GM23248 (cell line): ENCODE measurements at places on chromosomes 13 and 19.

DNA sequence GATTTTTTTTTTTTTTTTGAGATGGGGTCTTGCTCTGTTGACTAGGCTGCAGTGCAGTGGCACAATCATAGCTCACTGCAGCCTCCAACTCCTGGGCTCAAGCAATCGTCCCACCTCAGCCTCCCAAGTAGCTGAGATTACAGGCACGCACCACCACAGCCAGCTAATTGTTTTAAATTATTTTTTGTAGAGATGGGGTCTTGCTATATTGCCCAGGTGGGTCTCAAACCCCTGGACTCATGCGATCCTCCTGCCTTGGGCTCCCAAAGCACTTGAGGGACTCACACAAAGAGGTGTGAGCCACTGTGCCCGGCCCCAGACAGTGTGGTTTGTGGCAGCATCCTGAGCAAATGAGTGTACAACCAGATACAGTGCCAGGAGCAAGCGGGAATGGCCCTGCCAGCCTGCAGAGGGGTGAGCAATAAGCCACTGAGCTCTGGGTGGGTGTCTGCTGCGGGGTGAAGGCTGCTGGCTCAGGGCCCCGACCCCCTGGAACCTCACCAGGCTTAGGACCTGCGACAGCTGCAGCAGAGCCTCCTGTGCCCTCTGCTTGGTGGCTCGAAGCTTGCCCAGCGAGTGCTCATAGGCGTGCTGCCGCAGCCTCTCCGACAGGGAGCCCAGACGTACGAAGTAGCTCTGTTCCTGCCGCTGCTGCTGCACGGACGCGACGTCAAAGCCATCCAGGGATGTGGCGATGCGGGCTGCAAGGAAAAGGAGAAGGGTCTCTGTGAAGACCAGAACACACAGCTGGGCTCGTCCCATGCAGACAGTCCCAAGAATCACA is 15.9 kb upstream of the TICAM1 start:
- peak; percentile 53 for DNase-seq
- peaks cover 21% of the 10 kb centered on the region for H3K4me1 ChIP-seq
- H3K27ac ChIP-seq = peak overlapping the region; percentile 92
- H3K27me3 ChIP-seq = no peaks in the 10 kb centered on the region
- H3K36me3 ChIP-seq = peaks cover 57% of the 10 kb centered on the region

DNA sequence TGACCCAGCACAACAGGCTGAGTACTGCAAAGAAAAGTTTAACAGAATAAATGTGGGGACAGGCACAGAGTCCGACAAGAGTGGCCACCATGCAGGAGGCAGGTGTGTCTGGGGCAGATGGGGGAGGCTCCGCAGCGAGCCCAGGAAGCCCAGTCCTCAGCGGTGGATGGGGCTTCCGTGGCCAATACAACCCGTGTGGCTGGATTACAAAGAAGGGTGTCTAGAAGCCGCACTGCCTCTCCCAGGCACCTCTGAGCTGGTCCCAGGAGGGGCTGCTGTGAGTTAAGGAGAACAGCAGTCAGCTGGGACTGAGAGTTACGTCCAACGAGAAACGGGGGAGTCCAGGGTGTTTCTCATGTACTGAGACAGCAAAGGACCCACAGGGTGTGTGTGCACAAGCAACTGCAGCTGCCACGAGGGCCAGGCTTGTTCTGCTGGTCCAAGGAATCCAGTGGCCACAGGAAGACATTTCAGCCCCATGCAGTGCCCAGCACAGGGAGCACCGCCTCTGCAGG is 70.2 kb downstream of the SPACA7 start:
- no peaks in the 10 kb centered on the region for H3K4me1 ChIP-seq
- H3K27me3 ChIP-seq = peaks cover 24% of the 10 kb centered on the region
- H3K27ac ChIP-seq = no peak overlapping the region
- DNase-seq = no peak

- H3K4me1 ChIP-seq = no peaks in the 10 kb centered on the region
- DNase-seq = no peak
- no peak overlapping the region for H3K27ac ChIP-seq
- no peaks in the 10 kb centered on the region for H3K36me3 ChIP-seq
- no peaks in the 10 kb centered on the region for H3K27me3 ChIP-seq
- H3K4me3 ChIP-seq = no peak overlapping the region
These were observed 800.5 kb upstream of the KLHL1 start for GRCh38 chr13:70908795-70909194.

DNA sequence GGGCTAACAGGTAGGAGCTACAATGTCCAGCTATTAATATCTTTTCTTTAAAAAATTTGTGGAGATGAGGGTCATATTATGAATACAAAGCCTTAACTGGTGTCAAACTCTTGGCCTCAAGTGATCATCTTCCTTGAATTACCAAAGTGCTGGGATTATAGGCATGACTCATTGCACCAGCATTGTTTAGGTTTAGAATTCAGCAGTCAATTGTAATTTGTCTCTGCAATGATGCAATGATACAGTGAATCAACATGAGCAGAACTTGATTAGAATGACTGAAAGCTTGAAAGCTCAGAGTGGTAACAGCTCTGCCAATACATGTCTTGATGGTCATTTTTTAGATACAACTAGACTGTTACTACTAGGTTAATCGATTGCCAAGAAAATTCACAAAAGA is 752.8 kb upstream of the MIR17HG start:
- no peak overlapping the region for H3K27ac ChIP-seq
- peak; percentile 52 for DNase-seq
- no peak overlapping the region for H3K4me3 ChIP-seq

DNA sequence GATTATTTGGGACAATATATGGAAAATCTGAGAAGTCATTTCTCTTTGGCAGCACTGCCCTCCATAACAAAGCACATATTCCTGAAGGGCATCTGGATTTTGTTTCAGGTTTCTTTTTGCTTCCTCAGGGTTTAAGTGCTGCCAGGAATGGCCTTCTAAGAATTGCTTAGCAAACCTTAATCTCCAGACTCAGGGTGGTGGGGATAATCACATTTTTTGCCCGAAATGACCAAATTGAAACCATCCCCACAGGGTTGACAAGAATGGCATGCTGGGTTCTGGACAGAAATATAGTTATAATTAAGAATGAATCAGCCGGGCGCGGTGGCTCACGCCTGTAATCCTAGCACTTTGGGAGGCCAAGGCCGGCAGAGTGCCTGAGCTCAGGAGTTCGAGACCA is 6.4 kb upstream of the CDADC1 start:
- no peaks in the 10 kb centered on the region for H3K36me3 ChIP-seq
- H3K4me3 ChIP-seq = no peak overlapping the region

DNA sequence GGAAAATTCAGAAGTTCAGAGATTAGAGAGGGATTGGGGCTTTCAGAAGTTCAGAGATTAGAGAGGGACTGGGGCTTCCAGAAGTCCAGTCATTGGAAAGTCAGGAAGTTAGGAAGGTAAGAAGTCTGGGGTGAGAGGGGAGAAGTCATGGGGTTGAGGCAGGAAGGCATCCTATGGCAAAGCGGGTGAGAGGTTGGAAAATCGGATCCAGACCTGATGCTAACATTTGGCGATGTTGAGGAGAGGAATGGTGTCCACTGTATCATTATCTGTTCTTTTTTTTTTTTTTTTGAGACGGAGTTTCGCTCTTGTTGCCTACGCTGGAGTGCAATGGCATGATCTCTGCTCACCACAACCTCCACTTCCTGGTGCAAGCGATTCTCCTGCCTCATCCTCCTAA is 11.1 kb downstream of the SYT3 start:
- H3K36me3 ChIP-seq = no peaks in the 10 kb centered on the region
- DNase-seq = no peak
- H3K27me3 ChIP-seq = no peaks in the 10 kb centered on the region; the same call in 1 of the 2 replicates
- no peaks in the 10 kb centered on the region for H3K4me1 ChIP-seq

- DNase-seq = no peak
- H3K4me3 ChIP-seq = no peak overlapping the region
- no peak overlapping the region for H3K27ac ChIP-seq
- H3K36me3 ChIP-seq = no peaks in the 10 kb centered on the region
These were observed 789.9 kb upstream of the MIR17HG start for GRCh38 chr13:90557626-90558025.

DNA sequence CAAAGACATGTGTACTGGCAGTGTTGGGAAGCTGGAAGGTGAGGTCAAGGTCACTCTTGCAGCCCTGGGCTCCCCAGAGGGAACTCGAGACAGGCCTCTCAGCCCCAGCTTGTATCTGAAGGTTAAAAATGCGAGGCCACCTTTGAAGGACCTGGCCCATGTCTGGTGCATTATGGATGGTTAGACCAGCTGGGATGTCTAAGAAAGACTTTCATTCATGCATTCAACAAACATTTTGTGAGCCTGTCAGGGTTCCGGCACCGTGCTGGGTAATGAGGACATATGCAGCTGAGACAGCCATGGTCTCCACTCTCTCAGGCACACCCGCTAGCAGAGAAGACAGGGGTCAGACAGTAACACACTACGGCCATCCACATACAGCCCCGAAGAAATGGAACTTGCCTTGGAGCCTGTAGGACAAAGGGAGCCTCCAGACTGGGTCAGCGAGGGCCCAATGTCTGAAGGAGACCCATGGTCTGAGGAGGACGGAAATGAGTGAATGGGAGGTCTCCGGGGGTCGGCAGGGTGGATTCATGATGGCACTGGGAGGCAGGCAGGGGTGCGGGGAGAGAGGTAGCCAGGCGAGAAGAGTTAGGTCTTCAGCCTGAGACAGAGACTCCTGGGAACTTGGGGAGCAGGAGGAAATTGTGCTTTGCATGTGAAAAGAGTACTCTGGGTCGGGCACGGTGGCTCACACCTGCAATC is 19.0 kb downstream of the VSTM2B start:
- no peaks in the 10 kb centered on the region for H3K4me1 ChIP-seq
- DNase-seq = no peak

DNA sequence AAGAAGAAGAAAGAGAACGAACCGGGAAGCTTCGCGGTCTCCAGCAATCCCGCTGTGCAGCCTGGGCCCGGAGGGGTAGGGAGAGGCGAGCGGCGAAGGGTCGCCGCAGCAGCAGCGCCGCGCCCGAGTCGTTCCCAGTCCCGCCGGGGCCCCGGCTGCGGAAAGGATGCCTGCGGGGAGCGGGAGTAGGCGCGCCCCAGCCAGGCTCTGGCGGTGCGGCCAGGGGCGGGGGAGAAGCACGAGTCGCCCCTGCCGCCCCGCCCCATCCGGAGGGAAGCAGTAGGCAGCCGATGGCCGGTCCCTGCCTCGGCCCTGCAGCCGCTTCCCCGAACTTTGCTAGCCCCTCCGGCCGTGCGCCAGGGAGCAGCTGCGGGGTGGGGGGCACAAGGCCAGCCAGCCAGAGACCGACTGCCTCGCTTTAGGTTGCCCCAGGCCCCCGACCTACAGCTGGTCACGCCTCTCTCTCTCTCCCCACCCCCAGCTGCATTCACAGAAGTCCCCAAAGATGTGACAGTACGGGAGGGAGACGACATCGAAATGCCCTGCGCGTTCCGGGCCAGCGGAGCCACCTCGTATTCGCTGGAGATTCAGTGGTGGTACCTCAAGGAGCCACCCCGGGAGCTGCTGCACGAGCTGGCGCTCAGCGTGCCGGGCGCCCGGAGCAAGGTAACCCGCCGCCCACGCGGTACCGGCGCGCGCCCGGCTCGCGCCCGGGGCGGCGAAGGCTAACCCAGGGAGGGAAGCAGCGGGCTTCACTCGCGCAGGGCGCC is 1.1 kb downstream of the VSTM2B start:
- H3K4me1 ChIP-seq = no peaks in the 10 kb centered on the region
- no peaks in the 10 kb centered on the region for H3K36me3 ChIP-seq
- DNase-seq = peak; percentile 23
- no peak overlapping the region for H3K4me3 ChIP-seq
- peaks cover 65% of the 10 kb centered on the region for H3K27me3 ChIP-seq
- H3K27ac ChIP-seq = no peak overlapping the region

DNA sequence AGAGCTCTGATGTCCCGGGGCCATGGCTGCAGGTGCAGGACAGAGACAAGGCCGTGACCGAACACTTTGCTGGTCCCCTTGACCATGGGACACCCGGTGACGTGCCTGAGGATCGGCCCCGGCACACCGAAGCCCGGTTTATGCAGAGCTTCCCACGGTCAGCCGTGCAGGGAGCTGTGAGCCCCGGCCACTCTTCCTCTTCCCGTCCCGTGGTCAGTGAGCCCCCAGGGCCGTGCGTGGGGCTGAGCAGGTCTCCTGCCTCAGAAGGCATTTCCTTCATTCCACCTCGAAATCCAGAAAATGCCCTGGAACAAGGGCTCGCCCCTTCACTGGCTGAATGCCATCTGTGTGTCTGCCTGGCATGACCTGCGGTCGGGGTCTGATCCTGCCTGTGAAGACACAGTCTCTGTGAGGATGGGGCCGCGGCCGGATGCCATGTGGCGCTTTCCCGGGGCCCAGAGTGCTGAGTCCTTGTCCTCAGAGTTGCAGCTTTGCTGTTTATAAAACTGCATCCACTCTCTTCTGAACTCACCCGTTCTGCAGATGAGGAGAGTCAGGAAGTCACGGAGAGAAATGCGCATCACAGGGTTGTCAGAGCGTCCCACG is 16.9 kb downstream of the MCF2L start:
- peaks cover 35% of the 10 kb centered on the region for H3K27me3 ChIP-seq
- no peaks in the 10 kb centered on the region for H3K4me1 ChIP-seq

DNA sequence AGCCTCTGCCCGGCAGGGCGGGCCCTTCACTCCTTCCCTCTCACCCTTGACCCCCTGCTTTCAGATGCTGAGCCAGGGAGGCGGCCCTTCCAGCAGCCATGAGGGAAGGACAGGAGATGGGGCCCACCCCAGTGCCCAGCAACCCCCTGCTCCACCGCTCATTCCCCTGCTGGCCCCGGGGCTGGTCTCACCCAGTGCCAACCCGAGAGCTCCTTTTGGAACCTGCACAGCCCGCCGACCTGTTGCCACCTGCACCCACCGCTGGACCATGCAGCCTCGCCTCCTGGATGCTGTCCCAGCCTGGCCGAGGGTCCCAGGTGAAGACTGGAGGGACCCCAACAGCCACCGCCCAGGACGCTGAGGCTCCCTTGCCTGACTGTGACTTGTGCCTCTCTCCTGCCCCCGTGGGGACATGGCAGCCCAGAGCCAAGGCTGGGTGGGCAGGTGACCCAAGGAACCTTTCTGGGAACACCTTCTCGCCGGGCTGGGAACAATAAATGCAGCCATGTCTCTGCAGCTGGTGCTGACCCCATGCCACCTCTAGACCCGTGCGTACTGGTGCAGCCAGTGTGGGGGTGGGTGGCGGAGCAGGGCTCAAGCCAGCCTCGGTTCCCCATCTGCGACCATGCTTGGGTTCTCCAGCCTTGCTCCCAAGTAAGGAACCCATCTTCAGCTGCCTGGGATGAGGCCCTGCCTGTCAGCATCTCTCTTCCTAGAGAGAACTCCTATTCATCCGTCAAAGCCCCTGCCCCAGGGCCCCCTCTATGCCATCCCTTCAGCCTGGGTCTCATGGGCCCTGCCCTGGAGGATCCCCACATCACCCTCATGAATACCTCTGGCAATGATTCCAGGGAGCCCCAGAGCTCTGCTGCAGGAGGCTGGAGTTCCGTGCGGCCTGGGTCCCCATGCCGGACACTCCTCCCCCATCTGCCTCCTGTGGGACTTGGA is 3.7 kb downstream of the FAM174C start:
- H3K27me3 ChIP-seq = 0 out of 2 replicates have a peak, but pooled peaks cover 4% of the 10 kb centered on the region
- H3K27ac ChIP-seq = no peak overlapping the region
- H3K36me3 ChIP-seq = peaks cover 4% of the 10 kb centered on the region; the same call in 1 of the 2 replicates
- no peaks in the 10 kb centered on the region; the same call in 1 of the 2 replicates for H3K4me1 ChIP-seq
- no peak overlapping the region for H3K4me3 ChIP-seq

GRCh38 chr13:74289861-74290773 is 155.9 kb upstream of the KLF12 start:
- H3K36me3 ChIP-seq = no peaks in the 10 kb centered on the region
- peaks cover 10% of the 10 kb centered on the region; the same call in 1 of the 2 replicates for H3K4me1 ChIP-seq
- H3K27ac ChIP-seq = no peak overlapping the region
- peak overlapping the region; percentile 49 for H3K4me3 ChIP-seq

- no peaks in the 10 kb centered on the region for H3K27me3 ChIP-seq
- H3K4me3 ChIP-seq = no peak overlapping the region
- peaks cover 59% of the 10 kb centered on the region for H3K4me1 ChIP-seq
- H3K27ac ChIP-seq = peak overlapping the region; percentile 67
- no peaks in the 10 kb centered on the region for H3K36me3 ChIP-seq
These were observed 43.6 kb downstream of the LYL1 start for GRCh38 chr19:13058951-13059660.
